ENCODE measurements at places on chromosomes 16 and 17.

GRCh38 chr17:22090263-22090935 lies 398.1 kb downstream of the KCNJ18 start:
- no peak for DNase-seq

GRCh38 chr17:3724378-3725077 lies 825 bp downstream of the HASPIN start:
- DNase-seq: no peak

GRCh38 chr16:64092271-64092670 lies 1029.6 kb downstream of the CDH11 start:
- no peak for DNase-seq

DNA sequence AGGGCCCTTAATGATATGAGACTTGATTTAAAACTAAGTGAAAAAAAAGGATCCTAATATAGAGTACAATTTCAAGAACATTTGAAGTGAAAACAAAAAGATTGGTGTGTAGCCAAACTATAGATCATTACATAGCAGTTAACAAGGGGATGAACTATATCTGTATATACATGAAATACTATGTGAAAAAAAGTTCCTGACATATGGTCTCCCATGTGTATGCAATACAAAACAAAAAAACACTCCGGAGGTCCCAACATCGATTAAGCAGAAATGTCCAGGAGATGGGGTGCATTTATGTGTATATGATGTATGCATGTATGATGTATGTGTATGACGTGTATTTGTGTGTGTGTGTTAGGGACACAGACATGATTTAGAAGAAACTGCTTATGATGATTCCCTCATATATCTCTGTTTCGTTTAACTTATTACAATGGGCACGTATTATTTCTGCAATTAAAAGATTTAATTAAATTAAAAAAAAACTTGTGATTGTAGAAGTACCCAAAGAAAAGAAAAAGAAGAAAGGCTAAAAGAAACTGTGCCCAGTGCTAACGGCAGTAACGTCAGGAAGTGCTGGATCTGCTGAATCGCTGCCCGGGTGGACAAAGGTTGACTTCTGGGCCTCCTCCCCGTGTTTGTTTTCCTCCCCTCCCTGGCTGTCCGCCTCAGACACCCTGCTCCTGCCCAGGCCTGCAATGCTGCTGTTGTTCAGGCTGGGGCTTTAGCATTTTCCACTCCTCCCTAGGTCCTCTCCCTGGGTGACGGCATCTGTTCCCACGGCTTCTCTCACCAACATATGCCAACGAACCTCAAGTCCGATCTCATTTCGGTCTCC lies 36.9 kb downstream of the TBX4 start:
- DNase-seq: no peak

GRCh38 chr16:57826706-57827625 lies 24.7 kb upstream of the KIFC3 start:
- no peak for DNase-seq

- peak; percentile 65 for DNase-seq
Observed at GRCh38 chr16:58026139-58026704, 668 bp downstream of the MMP15 start.
